Activated T-cell treated with anti-CD3 and anti-CD28 coated beads, Interleukin-2, amount 50 U/mL, for 72 hours (primary cell): ENCODE measurements at places on chromosomes 3 and 15. TPM values are rescaled to one million over a fixed set of nuclear protein-coding genes. Genes with fewer than 3 reads are reported as not detected.
A peak's percentile ranks its signal among the peaks of the same experiment; 100 is the strongest.

- H3K4me3 ChIP-seq = no peak overlapping the region
- DNase-seq = no peak
- H3K36me3 ChIP-seq = no peaks in the 10 kb centered on the region
- peaks cover 14% of the 10 kb centered on the region for H3K27me3 ChIP-seq
Observed at GRCh38 chr15:38864122-38864521, 299.5 kb upstream of the RASGRP1 start.

DNA sequence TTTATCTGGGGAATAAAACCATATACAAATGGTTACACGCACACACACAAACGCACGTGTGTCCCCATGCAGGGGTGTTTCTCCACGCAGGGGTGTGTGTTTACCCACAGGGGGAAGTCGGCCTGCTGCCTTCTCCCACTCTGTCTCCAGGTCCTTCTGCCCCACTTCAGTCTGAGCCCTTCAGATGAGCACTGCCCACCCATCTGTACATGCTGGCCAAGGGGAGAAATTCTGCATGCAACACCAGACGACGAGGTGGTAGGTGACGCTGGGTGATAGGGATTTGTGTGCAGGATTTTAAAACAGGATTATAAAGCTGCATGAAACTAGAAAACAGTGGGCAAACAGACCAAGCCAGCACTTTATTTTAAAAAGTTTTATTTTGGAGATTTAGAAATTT is 122.5 kb downstream of the TJP1 start:
- no peaks in the 10 kb centered on the region for H3K36me3 ChIP-seq
- no peaks in the 10 kb centered on the region for H3K4me1 ChIP-seq
- H3K4me3 ChIP-seq = no peak overlapping the region
- H3K27ac ChIP-seq = no peak overlapping the region

DNA sequence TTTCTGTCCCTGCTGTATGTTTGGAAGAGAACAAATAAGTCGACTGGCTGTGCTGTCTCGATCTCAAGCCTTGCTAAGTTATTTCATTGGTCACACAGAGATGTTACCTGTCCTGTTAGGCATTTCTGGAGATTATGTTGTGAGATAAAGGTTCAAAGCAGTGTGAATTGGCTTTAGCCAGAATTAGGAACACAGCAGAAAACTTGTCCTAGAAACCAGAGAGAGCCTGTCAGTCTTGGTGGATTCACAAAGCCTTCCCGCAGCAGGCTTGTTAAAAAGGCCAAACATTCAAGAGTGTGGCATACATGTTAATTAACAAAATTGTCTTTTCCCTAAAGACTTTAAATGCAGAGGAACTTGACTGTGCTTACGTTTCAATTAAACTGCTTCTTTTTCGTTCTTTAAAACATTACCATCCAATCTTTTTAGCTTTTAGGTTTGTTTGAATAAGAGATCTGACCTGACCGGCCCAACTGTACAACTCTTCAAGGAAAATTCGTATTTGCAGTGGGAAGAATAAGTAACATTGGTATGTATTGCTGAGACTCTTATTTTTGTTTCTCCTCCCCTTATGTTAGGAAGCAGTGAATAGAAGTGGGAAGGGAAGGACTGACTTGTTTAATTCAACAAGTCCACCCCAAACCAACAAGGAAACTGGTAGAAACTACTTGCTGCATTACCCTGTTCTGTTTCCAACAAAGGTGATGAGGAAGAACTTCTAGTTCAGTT is 25.2 kb downstream of the ABHD2 start:
- H3K36me3 ChIP-seq = peaks cover 6% of the 10 kb centered on the region
- H3K27me3 ChIP-seq = no peaks in the 10 kb centered on the region
- DNase-seq = no peak
- peaks cover under 1% of the 10 kb centered on the region for H3K4me1 ChIP-seq

Gene CKMT1B
- total RNA-seq = not detected

GRCh38 chr3:107392549-107393165 is 15.4 kb downstream of the CCDC54 start:
- no peak for DNase-seq
- no peak overlapping the region for H3K4me3 ChIP-seq
- no peaks in the 10 kb centered on the region for H3K36me3 ChIP-seq
- no peaks in the 10 kb centered on the region for H3K4me1 ChIP-seq

DNA sequence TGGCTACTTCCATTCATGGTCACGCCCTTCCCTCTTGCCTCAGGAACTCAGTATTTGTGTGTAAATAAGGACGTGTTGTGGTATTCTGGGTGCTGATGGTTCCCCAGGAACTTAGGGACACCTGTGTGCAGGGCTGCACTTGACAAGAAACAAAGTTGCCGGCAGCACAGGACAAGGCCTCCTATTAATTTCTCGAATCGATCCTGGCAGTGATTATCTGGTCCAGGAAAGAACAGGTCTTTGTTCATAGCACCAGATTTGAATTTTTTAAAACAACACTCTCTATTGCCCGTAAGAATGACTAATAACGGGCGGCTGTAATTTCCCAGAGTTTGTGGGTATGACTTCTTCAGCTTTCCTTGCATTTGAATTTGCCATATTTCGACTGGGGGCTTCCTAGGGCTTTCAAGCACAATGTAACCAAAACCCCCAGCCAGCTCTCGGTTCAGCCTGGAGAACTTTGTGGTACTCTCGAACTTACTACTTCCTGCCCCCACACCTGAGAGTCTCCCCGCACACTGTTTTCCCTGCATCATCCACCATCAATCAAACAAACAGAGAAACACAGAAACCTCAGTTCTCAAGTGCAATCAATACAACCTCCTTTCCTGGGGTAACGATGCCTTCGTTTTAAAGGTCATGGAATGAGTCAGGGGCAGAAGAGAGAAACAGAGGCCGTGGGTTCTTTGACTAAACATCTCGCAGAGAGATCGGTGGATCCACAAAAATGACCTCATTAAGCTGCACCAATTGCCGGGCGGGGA is 241.7 kb upstream of the ICE2 start:
- peak overlapping the region; percentile 81 for H3K4me3 ChIP-seq
- no peaks in the 10 kb centered on the region for H3K36me3 ChIP-seq
- peak; percentile 77 for DNase-seq
- peaks cover 7% of the 10 kb centered on the region for H3K27me3 ChIP-seq

DNA sequence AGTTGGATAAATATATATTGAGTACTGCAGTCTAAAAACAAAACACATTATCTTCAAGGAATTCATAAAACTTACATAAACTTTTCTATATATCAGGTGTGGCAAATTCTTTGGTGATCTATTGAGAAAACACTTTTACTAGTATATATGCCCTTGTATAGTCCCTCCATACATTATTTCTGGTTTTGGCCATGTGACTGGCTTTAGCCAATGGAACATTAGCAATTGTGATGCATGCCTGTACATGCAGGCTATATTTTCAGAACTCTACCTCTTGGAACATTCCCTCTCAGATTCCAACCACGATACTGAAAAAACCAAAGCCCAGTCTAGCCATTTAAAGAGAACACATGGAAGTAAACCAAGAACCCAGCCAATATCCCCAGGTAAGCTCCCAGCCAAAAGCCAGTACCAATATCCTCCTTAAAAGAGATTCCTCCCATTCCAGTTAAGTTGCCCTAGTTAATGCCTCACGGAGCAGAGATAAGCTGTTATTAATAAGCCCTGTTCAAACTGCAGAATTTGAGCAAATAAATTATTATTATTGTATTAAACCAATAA is 152.8 kb downstream of the NEK10 start:
- DNase-seq = no peak
- H3K27ac ChIP-seq = no peak overlapping the region
- H3K4me3 ChIP-seq = no peak overlapping the region
- no peaks in the 10 kb centered on the region for H3K36me3 ChIP-seq
- H3K4me1 ChIP-seq = no peaks in the 10 kb centered on the region

DNA sequence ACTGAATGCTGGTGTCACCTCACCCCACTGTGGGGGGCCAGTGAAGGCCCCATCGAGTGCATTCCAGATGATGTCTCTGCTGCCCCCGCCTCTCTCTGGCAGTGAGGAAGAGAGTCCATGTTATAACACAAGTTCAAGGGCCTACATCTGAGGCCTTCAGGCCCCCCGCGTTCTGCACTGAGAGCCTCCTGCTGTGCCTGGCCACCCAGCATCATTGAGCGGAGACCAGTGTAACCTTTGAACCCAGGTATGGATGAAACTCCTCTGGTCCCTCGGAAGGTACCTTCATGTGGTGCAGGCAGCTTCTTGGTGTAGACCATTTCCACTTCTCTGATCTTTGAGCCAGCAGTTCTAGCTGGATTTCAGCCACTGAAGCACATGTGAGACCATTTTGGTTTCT is 324.9 kb downstream of the OCA2 start:
- no peak for DNase-seq
- no peak overlapping the region for H3K27ac ChIP-seq
- no peaks in the 10 kb centered on the region for H3K4me1 ChIP-seq
- no peak overlapping the region for H3K4me3 ChIP-seq

- H3K27me3 ChIP-seq = no peaks in the 10 kb centered on the region
- peak overlapping the region; percentile 54 for H3K27ac ChIP-seq
- no peak for DNase-seq
- no peak overlapping the region for H3K4me3 ChIP-seq
- peaks cover 72% of the 10 kb centered on the region for H3K4me1 ChIP-seq
- no peaks in the 10 kb centered on the region for H3K36me3 ChIP-seq
Observed at GRCh38 chr15:62057341-62057980, 2.8 kb downstream of the VPS13C start.

Gene C15orf39
- total RNA-seq = 22.0 TPM

DNA sequence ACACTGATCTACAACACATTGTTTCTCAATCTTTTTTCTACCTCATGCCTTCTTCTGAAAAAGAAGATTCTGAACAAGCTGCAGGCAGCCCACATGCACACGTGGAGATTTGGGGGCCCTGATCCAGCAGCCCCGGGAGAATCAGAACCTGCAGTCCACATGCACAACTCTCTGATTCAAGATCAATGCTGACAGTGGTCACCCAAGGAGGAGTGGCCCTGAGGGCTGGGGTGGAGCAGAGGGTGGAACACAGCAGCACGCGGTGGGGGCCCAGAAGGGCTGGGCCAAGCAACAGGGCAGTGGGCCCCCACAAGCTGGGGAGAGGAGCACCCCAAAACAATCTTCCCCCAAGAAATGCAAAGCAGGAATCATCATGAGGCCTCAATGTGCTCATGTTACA is 202.1 kb upstream of the NSMCE3 start:
- H3K27me3 ChIP-seq = no peaks in the 10 kb centered on the region
- H3K36me3 ChIP-seq = no peaks in the 10 kb centered on the region
- H3K27ac ChIP-seq = no peak overlapping the region
- no peak for DNase-seq
- H3K4me1 ChIP-seq = no peaks in the 10 kb centered on the region
- H3K4me3 ChIP-seq = no peak overlapping the region

DNA sequence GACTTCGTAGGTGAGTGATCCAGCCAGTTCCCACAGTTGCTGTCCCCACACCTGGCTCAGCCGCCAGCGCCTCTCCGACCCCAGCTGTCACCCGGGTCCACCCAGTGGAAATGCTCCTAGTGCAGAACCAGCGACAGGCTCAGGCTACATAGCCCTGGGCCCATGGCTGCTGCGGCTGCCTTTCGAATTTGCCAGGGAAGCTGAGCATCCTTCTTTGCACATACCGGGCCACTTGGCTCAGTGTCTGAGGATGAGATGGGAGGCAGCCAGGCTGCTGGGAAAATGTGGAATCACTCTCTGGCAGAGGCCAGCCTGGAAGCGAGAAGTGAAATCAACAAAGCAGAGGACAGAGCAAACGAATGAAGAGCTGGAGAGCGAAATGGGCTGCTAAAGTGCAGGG is 80.1 kb downstream of the ST8SIA2 start:
- no peak for DNase-seq
- H3K36me3 ChIP-seq = no peaks in the 10 kb centered on the region
- H3K4me3 ChIP-seq = no peak overlapping the region
- peaks cover 11% of the 10 kb centered on the region for H3K27me3 ChIP-seq
- H3K4me1 ChIP-seq = no peaks in the 10 kb centered on the region
- H3K27ac ChIP-seq = no peak overlapping the region

GRCh38 chr3:155391551-155391958 is 98.1 kb upstream of the STRIT1 start:
- no peak overlapping the region for H3K4me3 ChIP-seq
- DNase-seq = no peak
- H3K36me3 ChIP-seq = no peaks in the 10 kb centered on the region
- H3K27ac ChIP-seq = no peak overlapping the region
- no peaks in the 10 kb centered on the region for H3K4me1 ChIP-seq
- H3K27me3 ChIP-seq = no peaks in the 10 kb centered on the region

- H3K4me3 ChIP-seq = peak overlapping the region; percentile 66
- H3K27ac ChIP-seq = peak overlapping the region; percentile 96
- no peaks in the 10 kb centered on the region for H3K36me3 ChIP-seq
Observed at GRCh38 chr15:100111125-100112060, 230.4 kb downstream of the ADAMTS17 start.

Gene SLC2A2
- total RNA-seq = not detected

GRCh38 chr3:39209329-39209970 is 17.1 kb upstream of the XIRP1 start:
- no peak overlapping the region for H3K27ac ChIP-seq
- H3K4me1 ChIP-seq = peaks cover 14% of the 10 kb centered on the region
- H3K27me3 ChIP-seq = peaks cover 4% of the 10 kb centered on the region

Gene HEG1
- 7.4 TPM for total RNA-seq

DNA sequence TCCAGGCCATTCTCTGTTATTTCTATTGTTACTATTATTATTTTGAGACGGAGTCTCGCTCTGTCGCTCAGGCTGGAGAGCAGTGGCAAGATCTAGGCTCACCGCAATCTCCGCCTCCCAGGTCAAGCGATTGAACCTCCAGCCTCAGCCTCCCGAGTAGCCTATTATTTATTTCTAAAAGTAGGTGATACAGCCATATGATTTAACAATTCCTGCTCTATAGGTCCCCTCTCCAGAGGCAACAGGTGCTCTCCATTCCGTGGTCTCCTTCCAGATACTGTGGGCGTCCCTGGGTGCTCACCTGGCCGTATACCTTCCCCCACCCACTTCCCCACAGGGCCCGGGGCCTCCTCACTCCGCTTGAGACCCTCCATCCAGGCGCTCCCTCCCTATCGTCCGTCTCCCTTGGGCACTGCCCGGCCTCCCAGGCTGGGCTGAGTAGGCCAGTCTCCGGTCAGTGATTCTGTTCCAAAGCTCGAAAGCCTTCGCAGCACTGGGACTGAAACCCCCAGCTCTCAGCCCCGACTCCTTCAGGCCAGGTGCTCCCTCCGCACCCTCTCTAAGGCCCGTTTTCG is 708 bp upstream of the PTPN23 start:
- no peaks in the 10 kb centered on the region for H3K27me3 ChIP-seq
- peak overlapping the region; percentile 99 for H3K4me3 ChIP-seq
- peaks cover 55% of the 10 kb centered on the region for H3K4me1 ChIP-seq
- H3K36me3 ChIP-seq = peaks cover 8% of the 10 kb centered on the region
- peak overlapping the region; percentile 100 for H3K27ac ChIP-seq

Gene C3orf62
- total RNA-seq = 4.6 TPM

GRCh38 chr15:71448688-71449114 is 333.4 kb downstream of the THSD4 start:
- DNase-seq = no peak
- no peak overlapping the region for H3K4me3 ChIP-seq
- no peak overlapping the region for H3K27ac ChIP-seq
- H3K36me3 ChIP-seq = no peaks in the 10 kb centered on the region

- H3K36me3 ChIP-seq = peaks cover 35% of the 10 kb centered on the region
- peak overlapping the region; percentile 90 for H3K27ac ChIP-seq
- H3K4me3 ChIP-seq = peak overlapping the region; percentile 97
- DNase-seq = peak; percentile 55
- peaks cover 5% of the 10 kb centered on the region for H3K27me3 ChIP-seq
Observed at GRCh38 chr15:25859838-25860645, 3.1 kb downstream of the ATP10A start.

Gene CDC25A
- total RNA-seq = 27.8 TPM

- no peak overlapping the region for H3K4me3 ChIP-seq
- no peaks in the 10 kb centered on the region for H3K27me3 ChIP-seq
- DNase-seq = no peak
- H3K27ac ChIP-seq = no peak overlapping the region
- H3K4me1 ChIP-seq = no peaks in the 10 kb centered on the region
- H3K36me3 ChIP-seq = no peaks in the 10 kb centered on the region
Observed at GRCh38 chr3:195058336-195059005, 212.5 kb downstream of the XXYLT1 start.

Gene HTR3E
- total RNA-seq = not detected

Gene ITIH3
- not detected for total RNA-seq
